ENCODE measurements at places on chromosomes 2 and 18. TPM values are rescaled to one million over a fixed set of nuclear protein-coding genes. Genes with fewer than 3 reads are reported as not detected.

GRCh38 chr2:100411841-100412292 is 5.6 kb downstream of the CHST10 start:
- no peak for DNase-seq

- DNase-seq: no peak
These were observed 34.8 kb upstream of the IL1R1 start for GRCh38 chr2:102107741-102108070.

The CCDC138 gene
- total RNA-seq: 9.7 TPM

DNA sequence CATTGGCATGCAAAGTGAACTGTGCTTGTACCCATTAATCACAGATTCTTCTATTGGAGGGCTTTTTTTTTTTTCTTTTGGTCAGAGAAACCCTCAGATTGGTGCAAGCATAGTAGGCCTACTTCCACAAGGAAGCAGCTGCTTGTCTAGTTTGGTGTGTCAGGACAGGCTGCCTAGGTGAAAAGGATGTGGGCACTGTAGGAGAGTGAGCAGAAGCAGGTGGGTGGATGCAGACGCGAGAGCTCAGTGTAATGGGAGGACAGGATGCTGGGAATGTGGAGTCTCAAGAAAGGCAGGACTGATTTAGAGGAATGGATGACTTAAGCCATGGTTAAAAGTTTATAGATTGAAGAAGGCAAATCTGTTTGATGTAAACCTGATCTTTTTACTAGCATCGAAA is 3.1 kb downstream of the ELP2 start:
- DNase-seq: no peak

DNA sequence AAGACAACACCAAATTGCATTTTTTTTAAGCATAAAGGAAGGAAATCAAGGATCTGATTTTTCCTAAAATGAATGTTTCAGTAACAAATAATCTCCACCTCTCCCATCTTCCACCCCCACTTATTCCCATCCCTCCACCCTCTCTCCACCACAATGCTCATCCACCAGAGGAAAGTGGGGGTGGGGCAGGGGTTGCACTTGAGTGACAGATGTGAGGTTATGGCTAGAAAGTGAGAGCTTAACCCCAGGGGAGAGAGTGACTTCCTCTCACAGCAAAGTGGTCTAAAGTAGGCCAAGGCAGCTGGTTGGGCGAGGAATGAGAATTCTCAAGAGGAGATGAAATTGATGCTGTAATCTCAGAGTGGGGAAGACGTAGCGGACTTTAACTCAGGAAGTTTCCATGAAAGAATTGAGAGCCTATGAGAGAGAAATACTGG is 104.7 kb downstream of the HNRNPLL start:
- no peak for DNase-seq

- no peak for DNase-seq
These were observed 172.0 kb downstream of the ZFP36L2 start for GRCh38 chr2:43054367-43054766.

The ATP6V1C2 gene
- total RNA-seq: not detected

DNA sequence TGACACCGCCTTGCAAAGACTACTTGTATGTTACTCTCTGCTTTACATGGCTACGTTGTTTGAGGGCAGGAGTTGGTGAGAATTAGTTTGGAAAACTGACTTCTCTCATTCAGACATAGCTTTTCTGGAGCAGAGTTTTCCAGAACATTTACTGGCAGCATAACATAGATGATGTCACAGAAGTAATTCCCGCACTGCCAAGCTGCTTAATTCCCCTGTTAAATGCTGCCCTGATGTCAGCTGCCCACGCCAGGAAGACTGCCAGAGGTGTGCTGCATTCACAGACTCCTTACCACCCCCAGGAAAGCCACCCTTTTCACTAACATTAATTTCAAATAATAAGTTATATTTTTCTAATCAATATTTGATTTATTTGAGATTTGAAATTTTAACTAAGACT is 24.7 kb upstream of the PTPN2 start:
- no peak for DNase-seq

DNA sequence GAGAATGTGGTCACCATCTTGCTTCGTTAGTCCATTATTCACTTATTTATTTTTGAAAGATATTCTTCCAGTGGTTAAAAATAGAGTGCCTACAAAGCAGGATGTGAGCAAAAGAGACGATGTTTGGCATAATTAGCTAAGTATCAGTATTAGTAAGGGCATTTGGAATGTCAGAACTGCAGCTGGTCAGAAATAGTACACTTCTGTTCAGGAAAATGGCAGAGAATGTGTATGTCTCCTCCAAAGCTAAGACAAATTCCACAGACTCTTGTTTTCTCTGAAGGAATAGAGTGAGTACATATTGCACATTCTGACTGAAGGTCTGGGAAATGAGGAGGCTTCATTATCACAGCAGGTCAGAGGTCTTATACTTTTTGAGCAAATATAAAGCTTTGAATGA is 209.0 kb downstream of the L3MBTL4 start:
- DNase-seq: no peak

GRCh38 chr2:120237491-120237902 is 14.3 kb upstream of the TMEM185B start:
- no peak for DNase-seq
